ENCODE measurements at places on chromosomes 5 and 9.

GRCh38 chr5:31059889-31060288, 133.6 kb upstream of the CDH6 start:
- DNase-seq: no peak

GRCh38 chr9:96660692-96661248, 5.7 kb upstream of the PRXL2C start:
- no peak for DNase-seq

- no peak for DNase-seq
These were observed 101.2 kb downstream of the SLC44A1 start for GRCh38 chr9:105345626-105346025.

DNA sequence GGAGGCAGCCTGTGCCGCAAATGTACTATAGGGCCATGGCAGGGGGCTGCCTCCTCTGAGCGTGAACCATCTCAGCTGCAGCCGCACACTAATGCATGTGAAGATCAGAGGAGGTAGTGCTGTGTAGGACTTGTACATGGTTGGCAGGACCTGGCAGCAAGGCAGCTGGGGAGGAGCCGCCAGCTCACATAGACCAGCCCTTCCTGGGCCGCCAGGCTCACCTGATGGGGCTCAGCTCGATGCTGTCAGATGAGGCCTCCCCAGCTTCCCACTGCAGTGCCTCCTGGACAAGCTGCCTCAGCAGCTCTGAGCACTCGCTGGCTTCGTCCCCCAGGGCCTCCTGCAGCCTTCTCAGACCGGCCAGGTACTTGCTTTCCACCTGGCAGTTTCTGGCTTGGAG, 18.0 kb upstream of the CORO2A start:
- DNase-seq: no peak

- DNase-seq: no peak
These were observed 94.4 kb downstream of the MACROH2A1 start for GRCh38 chr5:135304352-135305221.

DNA sequence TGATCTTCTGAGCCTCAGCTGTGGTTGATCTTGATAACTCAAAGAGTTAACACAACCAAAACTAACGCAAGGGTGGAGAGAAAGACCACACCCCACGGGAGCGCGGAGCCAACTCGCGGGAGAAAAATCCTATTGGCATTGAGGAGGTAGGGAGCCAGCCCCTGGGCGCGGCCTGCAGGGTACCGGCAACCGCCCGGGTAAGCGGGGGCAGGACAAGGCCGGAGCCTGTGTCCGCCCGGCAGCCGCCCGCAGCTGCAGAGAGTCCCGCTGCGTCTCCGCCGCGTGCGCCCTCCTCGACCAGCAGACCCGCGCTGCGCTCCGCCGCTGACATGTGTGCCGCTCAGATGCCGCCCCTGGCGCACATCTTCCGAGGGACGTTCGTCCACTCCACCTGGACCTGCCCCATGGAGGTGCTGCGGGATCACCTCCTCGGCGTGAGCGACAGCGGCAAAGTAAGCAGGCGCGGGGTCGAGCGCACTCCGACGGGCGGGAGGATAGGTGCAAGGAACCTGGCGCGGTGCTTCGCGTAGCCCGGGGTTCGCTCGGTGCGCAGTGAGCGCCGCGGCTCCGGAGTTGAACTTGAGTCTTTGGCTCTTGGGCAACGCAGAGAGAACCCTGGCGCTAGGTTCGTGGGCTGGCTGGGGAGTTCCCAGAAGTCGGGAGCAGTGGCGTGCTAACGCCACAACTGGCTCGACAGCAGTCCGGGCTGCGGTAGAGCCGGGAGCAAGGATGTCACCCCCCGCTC, at the start of gene GDA:
TSS of gene GDA (plus strand) at position 210 of the 745 bp plus-strand sequence. CDS start at position 330, 120 bp downstream.
- DNase-seq: no peak

DNA sequence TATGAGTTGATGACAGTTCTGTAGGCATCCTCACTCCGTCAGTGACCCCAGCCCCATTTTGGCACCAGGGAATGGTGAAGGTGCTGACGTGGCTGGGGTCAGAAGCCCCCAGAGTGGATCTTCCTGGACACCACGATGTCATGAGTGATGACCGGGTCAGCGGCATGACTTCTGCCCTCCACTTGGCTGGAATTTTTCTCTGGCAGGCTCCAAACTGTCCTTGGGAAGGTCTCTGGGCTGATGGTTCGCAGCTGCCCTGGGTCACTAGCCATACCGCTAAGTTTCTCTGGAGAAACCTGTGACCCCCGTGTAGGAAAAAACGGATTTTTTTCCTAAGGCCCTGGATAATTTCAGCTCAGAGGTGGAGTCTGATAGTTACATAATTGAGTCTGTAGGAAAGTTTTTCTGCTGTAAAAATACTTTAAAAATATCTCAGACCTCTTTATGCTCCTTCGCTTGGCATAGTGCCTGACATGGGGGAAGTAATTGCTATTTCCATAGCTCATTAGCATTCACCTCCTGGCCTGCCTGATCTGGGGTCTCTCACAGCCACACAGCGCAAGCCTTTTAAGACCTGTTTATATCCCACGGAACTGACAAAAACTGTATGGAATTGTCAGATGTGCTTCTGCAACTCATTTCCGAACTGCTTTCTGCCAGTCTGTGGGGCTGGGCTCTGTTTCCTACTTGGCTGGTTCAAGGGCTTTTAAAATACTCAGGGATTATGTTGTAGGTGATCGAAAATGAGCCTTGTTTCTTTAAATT, 69.2 kb downstream of the ANGPTL2 start:
- no peak for DNase-seq

- no peak for DNase-seq
These were observed 37.3 kb downstream of the SEC61B start for GRCh38 chr9:99259231-99259918.

GRCh38 chr5:169039592-169039991, 261.3 kb downstream of the SLIT3 start:
- no peak for DNase-seq

DNA sequence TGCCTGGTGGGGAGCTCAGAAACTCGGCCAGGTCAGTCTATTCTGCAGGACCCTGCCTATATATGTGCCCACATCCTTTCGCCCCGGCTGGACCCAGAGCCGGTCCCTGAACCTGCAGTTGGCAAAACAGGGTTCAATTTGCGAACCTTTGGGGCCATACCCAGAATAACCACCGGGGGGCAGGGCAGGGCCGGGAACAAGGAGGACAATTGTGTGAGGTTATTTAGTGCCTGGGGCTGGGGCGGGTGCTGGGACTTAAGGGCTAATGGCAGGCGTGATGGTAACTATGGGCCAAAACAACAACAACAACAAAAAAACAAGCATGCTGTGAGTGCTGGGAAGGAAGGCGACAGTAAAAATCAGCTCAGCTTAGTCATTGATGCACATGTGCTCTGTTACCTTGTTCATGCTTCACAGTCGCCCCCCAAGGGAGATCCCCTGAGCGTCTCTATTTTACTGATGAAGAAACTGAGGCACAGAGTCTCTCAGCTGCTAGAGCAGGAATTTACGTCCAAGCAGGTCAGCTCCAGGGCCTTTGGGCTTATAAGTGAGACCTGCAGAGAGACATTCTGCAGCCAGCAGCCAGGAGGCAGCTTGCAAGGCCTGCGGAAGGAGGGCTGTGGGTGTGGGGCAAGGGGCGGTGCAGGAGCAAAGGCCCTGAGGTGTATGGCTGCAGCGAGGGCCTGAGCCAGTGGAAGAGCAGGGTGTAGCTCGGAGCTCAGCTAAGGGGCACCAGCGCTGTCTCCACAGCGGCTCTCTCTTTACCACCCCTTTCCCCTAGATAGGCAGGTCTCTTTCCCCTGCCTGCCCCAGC, 106.0 kb downstream of the PHF2 start:
- peak; percentile 40 for DNase-seq

GRCh38 chr9:68643901-68644809, 60.9 kb upstream of the PIP5K1B start:
- no peak for DNase-seq

- no peak for DNase-seq
These were observed 119.9 kb downstream of the KCNIP1 start for GRCh38 chr5:170623576-170624181.

GRCh38 chr9:33101104-33101951, 24.9 kb upstream of the SMU1 start:
- no peak for DNase-seq

- DNase-seq: no peak
These were observed 441.6 kb upstream of the KLF4 start for GRCh38 chr9:107931071-107931715.

DNA sequence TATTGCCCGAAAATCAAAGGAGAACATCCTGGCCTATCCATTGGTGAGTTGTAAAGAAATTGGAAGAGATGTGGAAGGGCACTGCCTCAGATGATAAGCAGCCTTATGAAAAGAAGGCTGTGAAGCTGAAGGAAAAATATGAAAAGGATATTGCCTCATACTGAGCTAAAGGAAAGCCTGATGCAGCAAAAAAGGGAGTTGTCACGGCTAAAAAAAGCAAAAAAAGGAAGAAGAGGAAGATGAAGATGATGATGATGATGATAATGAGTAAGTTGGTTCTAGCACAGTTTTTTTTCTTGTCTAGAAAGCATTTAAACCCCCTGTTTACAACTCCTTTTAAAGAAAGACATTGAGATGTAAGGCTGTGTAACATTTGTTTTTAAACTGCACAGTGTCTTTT, 59.8 kb upstream of the ZBED3 start:
- no peak for DNase-seq

DNA sequence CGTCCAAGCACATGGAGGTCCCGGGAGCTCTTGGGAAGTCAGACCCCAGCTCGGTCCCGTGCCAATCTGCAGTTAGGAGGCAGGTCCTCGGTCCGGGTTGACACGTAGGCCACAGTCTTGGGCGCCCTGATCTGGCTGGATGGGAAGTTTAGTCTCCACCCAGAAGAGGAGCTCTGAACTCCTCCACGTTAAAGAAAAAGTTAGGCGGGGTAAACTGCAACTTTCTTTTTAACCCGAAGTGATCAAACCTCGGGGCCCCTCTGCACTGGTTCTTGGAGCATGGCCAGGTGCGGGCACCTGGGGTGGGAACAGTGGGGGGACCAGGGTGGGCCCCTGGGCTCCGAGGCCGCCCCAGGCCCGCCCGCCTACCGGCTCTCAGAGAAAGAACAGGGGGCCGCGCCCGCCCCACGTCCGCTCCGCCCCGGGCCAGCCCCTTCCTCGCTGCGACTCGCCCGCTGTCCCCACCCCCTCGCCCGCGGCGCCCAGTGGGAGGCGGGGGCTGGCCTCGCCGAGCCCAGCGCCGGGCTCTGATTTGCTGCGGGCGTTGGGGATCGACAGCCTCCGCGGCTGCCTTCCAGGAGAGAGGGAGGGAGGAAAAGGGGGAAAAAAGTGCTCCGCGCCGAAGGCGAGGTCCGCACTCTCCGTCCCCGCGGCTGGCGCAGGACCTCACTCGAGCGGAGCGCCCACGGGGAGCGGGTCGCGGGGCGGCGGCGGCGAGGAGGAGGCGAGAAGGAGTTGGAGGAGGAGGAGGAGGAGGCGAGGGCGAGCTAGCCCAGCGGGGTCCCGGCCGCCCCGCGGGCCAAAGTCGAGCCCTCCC, at the start of gene COL5A1:
TSS of gene COL5A1 (plus strand) at position 631 of the 817 bp plus-strand sequence. CDS start 385 bp downstream, outside the sequence.
- peak; percentile 18 for DNase-seq

DNA sequence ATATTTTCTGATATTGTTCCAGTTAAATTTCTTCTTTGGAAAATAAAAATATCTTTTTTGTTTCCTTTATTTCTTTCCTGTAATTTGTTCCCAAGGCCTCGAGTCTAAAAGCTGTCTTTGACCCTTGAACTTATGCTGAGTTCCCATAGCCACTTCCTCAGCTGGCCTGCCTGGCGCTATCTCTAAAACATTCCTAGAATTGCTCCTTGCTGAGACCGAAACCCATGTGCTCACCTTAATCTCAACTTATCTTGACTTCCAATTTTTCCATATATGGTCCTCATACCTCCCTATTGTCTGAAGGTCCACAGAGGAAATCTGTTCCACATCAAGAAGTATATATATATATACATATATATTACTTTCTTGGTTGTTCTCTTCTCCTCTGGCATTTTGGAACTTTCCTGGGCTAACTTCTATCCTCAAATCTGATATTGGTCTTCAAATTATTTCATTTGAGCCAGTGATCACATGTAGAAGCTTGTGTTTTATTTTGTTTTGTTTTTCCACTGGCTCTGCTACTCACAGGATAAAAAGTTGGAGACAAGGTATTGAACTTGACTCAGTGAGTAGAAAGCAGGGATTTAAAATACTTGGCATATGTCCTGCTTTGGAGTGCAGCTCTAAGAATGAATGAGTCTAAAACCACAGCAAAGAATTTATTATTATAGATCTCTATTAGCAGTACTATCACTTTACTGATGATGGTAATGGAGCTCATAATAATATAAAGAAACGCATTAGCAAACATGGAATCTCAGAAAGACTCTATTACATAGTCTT, 45.2 kb downstream of the ENC1 start:
- DNase-seq: no peak

DNA sequence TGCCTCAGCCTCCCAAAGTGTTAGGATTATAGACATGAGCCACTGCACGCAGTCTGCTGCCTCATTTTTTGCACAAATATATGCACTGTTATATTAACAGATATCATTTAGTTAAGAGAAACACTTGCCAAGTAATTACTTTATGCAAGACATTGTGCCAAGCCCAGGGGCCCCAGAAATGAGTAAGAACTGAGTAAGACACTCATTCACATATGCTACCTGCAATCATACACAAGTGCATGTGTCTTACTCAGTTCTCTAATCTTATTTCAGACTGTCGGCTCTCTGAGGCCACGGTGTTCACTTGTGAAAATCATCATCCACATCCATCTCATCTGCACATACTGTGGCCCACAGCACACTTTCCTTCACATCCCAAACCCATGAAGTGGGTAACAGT, 16.0 kb downstream of the TRAF1 start:
- no peak for DNase-seq

DNA sequence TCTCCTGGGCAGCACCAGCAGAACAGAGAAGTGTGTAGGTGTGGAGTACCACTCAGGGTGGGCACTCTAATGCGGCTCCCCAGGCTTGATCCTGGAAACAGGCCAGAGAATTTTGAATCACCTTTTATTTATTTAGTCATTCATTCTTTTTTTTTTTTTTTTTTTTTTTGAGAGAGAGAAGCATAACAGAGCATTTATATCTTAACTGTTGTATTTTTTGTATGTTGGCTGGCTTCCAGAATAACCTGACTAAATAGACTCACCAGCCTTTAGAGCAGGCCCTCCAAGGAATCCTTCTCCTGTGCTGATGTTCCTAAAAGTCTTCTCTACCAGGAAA, 153.4 kb downstream of the PIK3R1 start:
- no peak for DNase-seq

DNA sequence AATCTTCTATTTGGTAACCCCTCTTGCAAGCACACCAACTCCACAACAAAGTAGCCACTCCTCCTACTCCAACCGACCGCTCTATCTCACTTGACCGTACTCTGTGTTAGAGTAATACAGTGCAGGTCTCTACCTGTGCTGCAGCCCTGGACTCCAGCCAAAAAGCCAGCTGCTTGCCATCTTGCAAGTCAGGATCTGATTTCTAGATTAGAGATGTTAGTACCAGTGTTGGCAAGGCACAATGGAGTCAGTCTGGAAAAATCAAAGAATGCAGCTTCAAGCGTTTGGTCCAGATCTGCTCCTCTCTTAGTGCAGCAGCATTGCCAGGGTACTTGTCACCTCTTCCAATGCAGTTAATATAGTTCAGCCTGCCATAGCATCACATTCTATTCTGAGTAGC, 477.6 kb downstream of the ZSWIM6 start:
- no peak for DNase-seq

- no peak for DNase-seq
These were observed 145.6 kb downstream of the HSD17B3 start for GRCh38 chr9:96156171-96156974.
